Omental fat pad (tissue), 4 donors: ENCODE measurements at places on chromosomes 16 and 17. TPM values are rescaled to one million over a fixed set of nuclear protein-coding genes. Genes with fewer than 3 reads are reported as not detected.

DNA sequence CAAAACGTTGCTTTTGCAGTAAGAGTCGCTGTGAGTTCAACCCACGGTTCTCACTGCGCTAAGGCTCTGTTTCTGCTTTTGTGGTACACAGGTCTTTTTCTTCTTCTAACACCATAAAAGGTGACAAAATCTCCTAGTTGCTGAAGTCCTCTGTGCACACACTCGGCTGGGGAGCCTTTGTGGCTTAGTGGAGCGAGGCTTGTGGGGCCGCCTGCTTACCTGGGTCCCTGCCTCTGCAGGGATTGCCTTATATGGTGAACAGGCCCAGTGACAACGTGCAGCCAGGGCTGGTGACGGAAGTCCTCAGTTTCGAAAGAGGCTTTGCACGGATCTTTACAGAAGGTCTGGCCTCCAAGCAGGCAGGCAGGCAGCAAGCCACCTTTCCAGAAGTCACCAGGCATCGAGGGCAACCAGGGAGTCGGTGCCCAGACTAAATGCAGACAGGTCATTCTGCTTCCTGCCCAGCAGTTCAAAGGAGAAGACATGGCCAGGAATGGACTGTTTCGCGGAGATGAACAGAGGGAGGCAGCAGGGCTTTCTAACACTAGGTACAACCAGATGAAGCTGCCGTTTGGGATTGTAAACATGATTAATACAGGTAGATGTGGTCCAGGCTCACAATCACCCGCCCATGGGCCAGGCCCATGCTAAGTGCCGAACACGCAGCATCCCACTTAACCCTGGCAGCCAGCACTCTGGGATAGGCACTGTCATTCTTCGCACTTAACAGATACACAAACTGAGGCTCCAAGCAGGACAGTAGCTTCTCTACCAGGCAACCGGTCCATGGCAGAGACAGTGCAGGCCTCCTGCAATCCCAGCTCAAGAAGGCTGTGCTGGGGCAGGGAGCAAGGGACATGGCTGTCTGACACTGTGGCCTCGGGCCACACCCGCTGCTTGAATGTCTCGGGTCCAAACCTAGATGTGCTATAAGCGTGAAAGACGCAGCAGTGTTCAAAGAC, 10.7 kb upstream of the MEAK7 start:
- DNase-seq: no peak

GRCh38 chr16:10765772-10766171, 22.1 kb downstream of the NUBP1 start:
- no peak for DNase-seq

DNA sequence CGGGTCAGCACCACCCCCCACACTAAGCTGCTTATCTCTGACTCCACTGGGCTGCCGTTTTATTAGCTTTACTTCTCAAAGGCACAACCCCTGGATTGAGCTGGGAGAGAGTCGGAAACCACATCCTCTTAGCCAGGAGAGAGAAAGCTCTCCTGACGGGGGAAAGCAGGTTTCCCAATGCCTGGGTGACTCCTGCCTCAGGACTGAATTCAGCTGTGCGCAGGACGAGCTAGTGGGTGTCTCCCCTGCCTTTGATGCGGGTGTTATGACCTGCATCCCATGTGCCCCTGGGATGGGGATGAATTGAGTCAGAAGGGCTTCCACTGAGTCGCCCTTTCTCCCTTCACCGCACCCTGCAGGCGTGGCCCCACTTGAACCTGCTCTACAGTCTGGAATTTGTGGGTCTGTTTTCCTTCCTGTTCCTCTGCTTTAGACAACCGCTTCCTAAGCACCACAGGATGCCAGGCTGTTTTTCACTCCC, 819.2 kb upstream of the EEF2KMT start:
- no peak for DNase-seq

- DNase-seq: no peak
These were observed 277.7 kb downstream of the MAP2K6 start for GRCh38 chr17:69692171-69692570.

DNA sequence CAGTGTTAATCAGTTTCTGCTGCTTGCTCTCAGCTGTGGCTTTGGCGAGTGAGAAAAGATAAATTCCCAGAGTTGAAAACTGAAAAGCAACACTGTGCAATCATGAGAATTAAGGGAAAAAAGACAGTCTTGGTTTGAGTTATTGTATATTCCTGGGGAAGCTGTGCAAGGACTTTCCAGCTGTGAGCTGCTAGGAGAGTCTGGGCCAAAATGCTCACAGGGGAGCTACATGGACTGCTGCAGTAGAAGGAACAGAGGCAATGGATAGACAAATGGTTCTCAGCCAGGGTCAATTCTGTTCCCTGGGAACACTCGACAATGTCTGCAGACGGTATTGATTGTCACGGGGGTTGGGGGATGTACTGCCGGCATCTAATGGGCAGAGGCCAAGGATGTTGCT, 102.0 kb upstream of the ADAMTS18 start:
- no peak for DNase-seq

GRCh38 chr17:37607637-37608331, 1.4 kb downstream of the SYNRG start:
- no peak for DNase-seq

- no peak for DNase-seq
These were observed 33.4 kb downstream of the PSME3IP1 start for GRCh38 chr16:57152096-57153093.

GRCh38 chr17:8563024-8563776, 67.3 kb downstream of the MYH10 start:
- DNase-seq: no peak

DNA sequence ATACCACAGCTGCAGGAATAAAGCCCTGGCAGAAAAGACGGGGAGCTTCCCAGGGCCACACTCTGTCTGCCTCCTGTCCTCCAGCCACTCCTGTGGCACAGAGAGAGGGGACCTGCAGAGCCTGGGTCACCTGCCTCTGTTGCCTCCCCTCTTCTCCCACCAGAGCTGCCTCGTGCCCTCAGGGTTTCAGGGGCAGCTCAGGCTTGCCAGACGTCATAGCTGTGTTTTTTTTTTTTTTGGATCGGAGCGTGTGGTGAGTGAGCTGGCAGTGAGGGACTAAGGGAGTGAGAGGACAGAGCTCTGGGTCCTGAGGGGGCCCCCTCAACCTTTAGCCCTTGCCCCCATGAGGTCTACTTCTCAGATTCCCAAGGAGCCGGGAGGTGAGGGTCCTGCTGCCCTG, 2.1 kb downstream of the PIK3R6 start:
- no peak for DNase-seq

GRCh38 chr17:79027925-79028491, 4.0 kb downstream of the C1QTNF1 start:
- DNase-seq: no peak

DNA sequence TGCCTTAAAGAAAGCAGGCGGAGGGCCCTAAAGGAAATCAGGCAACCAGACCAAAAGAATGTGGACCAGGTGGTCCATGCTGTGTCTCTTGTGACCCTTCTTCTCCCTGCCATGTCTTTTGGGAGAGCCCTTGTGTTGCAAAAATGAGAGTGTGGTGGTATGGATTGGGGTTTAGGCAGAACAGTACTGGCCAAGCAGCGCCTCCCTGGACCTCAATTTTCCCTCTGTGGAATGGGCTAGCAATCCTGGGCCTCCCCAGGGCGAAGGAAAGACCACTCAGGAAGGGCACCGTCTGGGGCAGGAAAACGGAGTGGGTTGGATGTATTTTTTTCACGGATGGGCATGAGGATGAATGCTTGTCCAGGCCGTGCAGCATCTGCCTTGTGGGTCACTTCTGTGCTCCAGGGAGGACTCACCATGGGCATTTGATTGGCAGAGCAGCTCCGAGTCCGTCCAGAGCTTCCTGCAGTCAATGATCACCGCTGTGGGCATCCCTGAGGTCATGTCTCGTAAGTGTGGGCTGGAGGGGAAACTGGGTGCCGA, 7.6 kb upstream of the NLRC5 start:
- no peak for DNase-seq

GRCh38 chr17:73794336-73794735, 150.1 kb upstream of the SDK2 start:
- DNase-seq: no peak

GRCh38 chr17:78325076-78325687, 34.7 kb downstream of the SOCS3 start:
- DNase-seq: no peak

- no peak for DNase-seq
These were observed 9.3 kb downstream of the PLXDC1 start for GRCh38 chr17:39141915-39142664.

DNA sequence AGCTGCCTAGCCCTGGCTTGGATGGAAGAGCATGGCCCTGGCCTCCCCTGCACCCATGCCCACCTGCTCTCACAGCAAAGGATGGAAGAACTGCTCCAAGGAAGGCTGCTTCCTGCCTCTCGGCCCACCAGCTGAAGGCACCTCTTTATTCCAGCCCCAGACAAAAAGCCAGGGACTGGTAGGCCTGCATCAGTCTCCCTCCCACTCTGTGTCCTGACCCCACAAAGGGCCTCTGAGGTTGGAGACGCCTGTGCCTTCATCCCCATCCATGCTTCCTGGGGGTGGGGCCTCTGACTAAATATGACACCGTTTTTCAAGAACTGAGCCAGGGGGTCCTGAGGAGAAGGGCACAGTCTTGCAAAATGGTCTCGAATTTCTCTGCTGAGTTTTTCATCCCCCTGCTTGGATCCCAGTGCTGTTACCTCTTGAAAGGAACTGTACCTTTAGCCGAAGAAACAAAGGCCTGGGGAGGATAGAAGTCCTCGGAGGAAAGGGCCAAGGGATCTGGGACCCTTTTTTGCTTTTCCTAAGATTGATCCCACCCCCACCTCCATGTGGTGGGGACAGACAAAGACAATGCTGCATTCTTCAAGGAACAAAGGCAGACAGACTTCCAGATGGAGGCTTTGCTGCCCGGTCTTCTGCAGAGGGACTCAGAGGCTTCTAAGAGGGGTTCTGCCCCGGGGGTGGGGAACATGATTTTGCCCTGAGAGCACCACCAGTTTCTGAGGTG, 5.2 kb downstream of the C17orf50 start:
- no peak for DNase-seq

GRCh38 chr17:2011411-2012371, 13.4 kb downstream of the RTN4RL1 start:
- no peak for DNase-seq

- no peak for DNase-seq
These were observed 17.3 kb upstream of the KRT24 start for GRCh38 chr17:40720899-40721298.

GRCh38 chr17:80845069-80845862, 146.4 kb upstream of the CHMP6 start:
- DNase-seq: no peak

GRCh38 chr17:32880671-32881453, 3.9 kb upstream of the MYO1D start:
- no peak for DNase-seq

DNA sequence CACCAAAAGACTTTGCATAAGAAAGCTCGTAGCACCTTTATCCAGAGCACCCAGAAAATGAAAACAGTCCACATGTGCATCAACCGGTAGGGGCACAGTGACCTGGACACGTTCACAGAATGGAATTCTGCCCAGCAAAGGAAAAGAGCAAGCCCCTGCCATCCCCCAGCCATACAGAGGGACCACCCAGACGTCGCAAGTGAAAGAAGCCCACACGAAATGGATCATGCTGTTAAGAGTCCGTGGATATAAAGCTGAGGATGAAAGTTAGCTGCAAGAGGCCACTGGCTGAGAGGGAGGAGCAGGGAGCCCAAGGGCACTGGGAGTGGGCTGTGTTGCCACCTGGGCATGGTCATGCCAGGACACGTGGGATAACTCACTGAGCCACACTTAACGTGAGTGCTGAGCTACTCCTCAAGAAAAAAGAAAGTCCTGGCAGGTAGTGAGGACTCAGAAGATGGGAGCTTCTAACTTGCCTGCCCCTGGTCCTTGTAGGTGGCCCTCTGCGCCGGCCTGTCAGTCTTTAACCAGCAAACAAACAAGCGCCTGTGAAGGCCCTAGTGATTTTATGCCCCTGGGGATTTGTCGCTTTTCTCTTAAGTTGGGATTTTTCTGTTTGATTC, 190.7 kb downstream of the C16orf95 start:
- no peak for DNase-seq

DNA sequence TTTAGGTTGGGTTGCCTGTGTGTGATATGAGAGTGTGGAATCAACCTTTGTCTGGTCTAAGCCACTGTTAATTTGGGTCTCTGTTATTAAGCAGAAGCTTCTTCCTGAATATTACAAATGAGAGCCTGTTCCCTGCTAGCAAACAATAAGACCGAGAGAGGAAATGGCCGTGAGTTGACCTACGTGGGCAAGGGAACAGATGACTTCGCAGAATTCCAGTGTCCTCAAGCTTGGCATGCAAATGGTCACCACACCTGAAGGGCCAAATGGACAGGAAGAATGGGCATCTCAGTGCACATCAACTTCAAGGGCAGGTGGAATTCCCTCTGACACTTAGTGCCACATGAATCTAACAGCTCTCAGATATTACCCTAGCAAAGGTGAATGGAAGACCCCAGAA, 250.8 kb upstream of the FOXF1 start:
- no peak for DNase-seq

DNA sequence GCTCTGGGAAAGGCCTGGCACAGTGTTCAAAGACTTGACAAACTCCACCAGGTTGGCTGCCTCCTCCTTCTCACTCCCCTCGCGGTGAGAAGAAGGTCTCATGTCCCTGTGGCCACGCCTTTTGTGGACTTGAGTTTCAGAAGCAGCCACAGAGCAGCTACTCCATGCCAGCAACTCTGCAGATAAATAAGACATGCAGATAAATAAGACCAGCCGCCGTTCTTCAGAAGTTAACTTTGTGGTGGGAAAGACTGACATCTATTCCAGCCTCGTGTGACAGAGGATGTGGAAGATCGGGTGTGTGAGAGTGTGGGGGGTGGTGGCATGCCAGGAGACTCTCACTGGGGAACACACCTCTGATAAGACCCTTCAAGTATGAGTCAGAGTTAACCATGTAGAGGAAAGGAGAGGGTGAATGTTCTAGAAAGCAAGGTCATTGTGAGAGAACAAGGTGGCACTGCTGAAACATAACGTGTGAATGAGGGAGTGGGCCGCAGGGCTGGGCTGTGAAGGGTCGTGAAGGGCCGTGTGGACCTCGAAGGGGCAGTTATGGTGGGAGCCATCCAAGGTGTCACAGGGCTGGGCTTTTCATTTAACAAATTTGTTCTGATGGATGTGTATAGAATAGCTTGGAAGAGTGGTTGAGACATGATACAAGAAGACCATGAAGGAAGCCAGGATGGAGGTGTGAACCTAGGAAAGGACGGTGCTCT, 830 bp downstream of the SPACA3 start:
- no peak for DNase-seq

DNA sequence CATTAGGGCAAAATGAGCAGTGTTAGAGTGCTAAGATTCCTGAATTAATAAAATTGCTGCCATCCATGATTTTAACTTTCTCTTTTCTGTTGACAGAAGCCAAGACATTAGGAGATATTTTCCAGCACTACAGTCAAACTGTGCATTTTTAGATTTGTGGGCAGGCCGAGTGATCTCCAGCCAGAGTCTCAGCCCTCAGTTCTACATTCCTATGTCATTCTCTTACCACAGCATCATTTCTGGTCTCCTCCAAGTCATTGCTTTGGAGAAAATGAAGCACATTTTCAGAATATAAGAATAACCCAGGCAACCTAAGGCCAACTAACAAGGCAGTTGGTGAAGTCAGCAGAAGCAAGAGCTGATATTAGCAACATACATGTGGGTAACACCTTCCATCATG, 74.6 kb upstream of the NUDT7 start:
- no peak for DNase-seq

The KCTD13 gene
- total RNA-seq: 44.5 TPM

The HOXB1 gene
- not detected for total RNA-seq

The KREMEN2 gene
- not detected for total RNA-seq

The CCR7 gene
- total RNA-seq: not detected

The GAS2L2 gene
- total RNA-seq: not detected
